Esophagus squamous epithelium (tissue), 5 donors: ENCODE measurements at places on chromosomes 2 and 18.

DNA sequence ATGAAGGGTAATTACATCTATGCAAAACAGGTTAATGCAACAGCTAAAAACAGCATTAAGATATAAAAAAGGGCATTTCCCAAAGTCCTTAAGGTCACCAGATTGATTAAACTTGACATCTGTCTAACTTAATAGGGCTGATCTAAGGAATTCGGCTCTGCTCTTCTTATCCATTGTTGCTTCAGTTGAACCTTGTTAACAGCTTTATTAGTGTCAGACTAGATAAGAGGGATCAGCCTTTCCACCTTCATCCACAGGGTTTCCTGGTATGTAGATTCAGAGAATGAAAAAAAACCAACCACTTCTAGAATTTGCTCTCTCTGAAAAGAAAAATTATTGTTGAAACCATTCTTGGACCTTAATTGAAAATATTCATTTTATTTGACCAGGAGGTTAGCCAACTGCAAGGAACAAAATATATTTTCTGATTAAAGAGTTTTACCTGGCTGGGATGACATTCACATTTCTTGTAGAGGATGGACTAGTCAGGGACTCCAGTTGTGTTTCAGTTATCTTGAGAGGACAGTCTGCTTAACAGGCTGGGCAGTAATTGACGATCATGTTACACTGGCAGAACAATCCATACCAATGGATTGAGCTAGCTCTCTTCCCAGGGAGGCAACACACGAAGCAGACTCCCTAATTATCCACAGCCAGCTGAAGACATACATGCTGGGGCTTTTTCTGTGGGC, 357.4 kb upstream of the ACVR2A start:
- no peak for DNase-seq

DNA sequence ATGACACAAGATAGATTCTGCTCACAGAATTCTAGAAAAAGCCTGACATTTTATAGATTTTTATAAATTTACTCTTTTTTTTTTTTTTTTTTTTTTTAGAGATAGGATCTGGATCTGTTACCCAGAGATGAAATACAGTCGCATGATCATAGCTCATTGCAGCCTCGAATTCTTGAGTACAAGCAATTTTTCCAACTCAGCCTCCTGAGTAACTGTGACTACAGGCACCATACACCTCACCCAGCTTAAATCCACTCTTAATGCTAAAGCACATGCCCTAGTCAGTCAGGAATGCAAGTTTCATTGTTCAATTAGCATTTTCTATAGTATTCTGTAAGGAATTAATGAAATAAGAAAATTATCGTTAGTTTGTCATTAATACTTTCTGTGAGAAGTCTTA, 32.1 kb upstream of the WDR75 start:
- no peak for DNase-seq

DNA sequence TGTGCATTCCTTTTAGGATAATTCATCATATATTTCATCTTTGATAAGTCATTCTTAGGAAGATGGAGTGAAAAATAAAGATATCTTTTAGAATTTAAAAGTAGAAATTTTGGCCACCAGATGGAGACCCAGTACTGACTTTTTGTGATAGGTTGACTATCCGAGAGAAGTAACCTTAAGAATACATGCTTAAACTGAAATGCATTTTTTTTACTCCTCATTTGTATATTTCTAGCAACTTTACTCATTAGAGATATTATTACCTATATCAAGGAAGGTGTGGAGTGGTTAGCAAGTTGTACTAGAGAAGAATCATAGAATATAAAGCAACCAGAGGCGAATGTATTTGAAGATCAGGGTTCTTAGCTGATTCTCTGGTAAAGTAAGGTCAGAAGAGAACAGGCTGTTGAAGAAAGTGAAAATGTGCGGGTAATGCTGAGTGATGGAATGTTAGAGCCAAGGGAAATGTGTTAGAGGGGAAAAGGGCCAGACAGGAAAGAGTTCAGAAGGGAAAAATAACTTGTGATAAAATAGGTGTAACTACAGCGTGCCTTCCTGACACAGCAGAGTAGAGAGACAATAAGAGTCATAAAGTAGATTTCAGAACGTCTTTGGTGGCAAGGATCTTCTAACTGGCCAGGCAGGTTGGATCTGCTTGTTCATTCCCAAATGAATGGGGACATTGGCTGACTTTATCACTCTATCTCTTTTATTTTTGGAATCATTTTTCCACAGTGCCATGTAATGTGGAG, 52.3 kb downstream of the TDRD15 start:
- no peak for DNase-seq

GRCh38 chr18:64165906-64166305, 17.0 kb upstream of the LINC00305 start:
- no peak for DNase-seq

DNA sequence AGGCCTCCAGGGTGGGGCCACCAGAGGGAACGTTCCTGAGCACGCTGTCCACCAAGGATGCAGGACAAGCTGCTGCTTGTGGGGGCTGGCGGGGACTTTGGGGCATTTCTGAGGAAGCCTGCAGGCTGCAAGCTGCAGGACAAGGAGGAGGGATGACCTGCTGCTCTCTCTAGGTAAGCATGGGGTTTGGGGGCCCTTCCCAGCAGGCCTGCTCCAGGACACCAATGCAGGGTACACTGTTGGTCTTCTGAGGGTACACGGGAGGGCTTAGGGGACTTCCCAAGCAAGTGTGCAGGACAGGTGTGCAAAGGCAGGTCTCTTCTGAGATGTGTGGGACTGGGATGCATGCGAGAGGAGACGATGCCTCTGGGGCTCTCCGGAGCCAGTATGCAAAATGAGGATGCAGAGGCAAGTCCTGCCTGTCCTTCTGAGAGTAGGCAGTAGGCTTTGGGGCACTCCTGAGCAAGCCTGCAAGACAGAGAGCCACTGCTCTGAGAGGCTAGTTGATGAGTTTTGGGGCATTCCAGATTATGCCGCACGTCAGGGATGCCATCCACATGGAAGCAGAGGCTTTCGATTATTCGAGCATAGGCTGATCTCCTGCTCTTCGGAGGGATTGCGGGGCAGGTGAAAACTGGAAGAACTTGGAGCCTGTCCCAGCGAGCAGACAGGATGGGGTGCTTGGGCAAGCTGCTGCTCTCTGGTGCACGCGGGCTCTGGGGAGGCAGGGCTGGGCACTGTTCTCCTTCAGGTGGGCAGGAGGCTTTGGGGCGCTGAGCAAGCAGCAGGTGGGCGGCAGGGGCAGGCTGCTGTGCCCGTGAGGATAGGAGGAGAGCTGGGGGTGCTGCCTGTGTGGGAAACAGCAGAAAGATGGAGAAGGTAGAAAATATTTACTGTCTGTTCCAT, 44.6 kb downstream of the CNGA3 start:
- no peak for DNase-seq

DNA sequence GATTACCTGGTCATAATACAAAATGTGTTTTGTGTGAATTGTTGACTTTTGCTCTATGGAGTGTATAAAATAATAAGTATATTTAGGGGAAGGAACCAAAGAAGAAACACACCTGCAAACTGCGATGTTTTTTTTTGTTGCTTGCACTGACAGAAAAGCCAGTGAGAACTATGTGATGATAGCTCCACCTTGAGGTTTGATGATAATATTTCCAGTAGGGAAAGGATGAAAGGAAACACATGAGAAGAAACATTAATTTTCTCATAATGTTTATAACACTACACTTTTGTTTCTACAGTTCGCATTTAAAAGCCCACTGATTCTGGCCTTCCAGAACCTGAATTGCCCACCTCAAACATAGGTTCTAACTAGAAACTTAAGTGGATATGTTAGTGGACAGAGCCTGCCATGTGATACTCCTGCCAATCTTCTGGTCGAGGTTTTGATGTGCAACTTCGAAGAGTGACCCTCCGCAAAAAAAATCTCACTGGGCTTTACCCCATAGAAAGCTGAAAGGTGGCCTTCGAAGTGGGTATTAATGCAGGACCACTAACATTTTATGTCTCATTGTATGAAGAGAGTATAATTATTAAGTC, 476.4 kb upstream of the SPHKAP start:
- DNase-seq, result no peak

GRCh38 chr18:66209656-66210055, 394.2 kb downstream of the CDH19 start:
- DNase-seq, result no peak

GRCh38 chr18:2920546-2921343, 73.9 kb downstream of the EMILIN2 start:
- no peak for DNase-seq

- DNase-seq, result no peak
These were observed 16.5 kb upstream of the OR6B3 start for GRCh38 chr2:240069829-240070228.

- DNase-seq, result no peak
These were observed 84.2 kb downstream of the PLB1 start for GRCh38 chr2:28580078-28580477.

- no peak for DNase-seq
These were observed 110.3 kb downstream of the FAM210A start for GRCh38 chr18:13616041-13616440.
